ENCODE measurements at places on chromosomes 5 and 9.

GRCh38 chr9:122122903-122123632 lies 30.0 kb upstream of the TTLL11 start:
- DNase-seq = peak; percentile 67

GRCh38 chr5:12343558-12343957 lies 439.3 kb upstream of the CTNND2 start:
- no peak for DNase-seq

DNA sequence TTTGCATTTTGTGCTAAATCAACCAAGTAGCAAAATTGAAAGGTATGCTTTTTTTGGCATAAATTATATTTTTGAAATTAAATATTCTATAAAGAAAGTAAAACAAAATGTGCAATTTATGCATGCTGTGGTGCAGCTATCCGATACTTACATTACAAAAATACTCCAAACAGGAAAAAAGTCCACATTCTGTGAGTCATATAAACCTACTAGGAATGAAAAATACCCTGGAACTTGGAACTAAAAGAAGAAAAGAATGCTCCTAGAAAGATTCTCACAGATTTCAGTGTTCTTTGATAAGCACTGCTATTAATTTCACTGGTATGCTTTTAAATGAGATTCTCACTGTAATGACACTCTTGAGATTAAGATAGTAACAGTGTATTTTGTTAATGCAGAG lies 92.6 kb downstream of the OSMR start:
- no peak for DNase-seq

DNA sequence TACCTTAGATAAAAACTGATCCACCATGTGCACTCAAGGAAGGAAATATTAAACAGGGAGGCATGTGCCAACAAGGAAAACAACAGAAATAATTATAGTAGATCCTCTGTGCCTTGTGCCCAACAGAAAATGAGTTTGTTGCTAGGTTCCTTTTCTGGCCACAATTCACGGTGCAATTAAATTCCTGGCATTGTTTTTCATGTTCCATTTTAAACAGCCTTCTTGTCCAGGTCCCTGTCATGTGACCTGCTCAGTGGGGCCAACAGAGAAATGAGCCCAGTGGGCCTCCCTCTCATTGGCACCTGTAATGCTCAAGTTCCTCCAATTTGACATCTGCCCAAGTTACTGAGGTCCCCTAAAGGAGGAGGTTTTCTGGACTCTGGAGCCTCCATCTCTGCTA lies 56.5 kb downstream of the SPOCK1 start:
- DNase-seq = no peak

DNA sequence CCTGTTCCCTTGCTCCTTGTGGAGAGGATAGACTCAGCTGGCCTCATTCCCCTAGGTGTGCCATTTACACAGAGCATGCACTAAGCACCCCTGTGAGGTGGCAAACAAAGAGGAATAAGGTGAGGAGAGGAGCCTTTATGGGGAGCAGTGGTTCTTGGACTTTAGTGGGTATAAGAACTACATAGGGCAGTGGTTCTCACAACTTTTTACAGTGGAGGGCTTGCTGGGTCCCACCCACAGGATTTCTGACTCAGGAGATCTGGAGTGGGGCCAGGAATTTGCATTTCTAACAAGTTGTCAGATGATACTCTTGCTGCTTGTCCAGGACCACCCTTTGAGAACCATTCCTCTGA lies 42.0 kb downstream of the CSF1R start:
- DNase-seq = no peak

GRCh38 chr5:87411973-87412629 lies 629 bp downstream of the CCNH start:
- peak; percentile 17 for DNase-seq

GRCh38 chr9:132006677-132007370 lies 72.8 kb downstream of the MED27 start:
- DNase-seq = no peak

DNA sequence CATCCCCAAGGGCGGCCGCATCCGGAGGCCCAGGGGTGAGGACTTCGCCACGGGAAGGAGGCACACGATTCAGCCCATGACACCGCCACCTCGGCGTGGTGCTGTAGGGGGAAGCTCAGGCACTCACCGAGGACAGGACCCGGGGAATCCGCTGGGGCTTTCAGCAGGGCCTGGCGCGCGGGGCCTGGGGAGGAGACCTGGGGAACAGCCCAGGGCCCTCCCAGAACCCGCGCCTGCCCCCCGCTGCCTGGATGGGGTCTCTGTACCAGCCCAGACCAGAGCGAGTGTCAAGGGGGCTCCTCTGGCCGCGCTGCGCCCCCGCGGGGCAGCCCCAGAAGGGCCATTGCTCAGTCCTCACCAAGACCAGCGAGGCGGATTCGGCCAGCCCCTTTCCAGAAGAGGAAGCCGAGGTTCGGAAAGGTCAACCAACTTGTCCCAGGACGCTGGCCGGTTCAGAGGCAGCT lies 12.8 kb downstream of the COL23A1 start:
- DNase-seq = no peak

DNA sequence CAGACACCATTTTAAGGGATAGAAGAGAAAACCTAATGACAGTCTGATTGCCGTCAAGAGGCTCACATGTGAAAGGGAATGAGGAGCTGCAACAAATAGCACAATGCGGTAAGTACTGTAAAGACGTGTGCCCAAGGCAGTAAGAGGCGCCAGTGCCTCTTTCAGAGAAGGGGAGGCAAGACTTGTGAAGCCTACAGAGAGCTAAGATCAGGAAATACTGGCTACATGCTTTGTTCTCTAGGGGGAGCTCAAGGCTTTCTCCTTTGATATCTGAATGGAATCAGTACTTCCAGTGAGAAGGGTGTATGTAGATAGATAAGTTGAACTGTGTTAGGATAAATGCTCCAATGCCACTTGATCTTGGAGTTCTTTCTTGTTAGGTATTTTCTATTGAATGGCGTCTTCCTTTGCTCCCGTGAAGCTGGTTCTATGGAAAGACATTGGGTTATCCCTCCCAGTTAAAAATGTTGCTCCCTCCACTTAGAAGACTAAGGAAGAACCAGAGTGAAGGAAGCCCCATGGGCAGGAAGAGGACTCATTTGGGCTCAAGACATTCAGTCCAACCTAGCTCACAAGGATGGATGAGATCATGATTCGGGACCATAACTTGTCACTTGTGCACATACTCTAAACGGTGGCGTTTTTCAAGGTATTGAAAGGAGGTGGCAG lies 23.5 kb upstream of the ALDOB start:
- DNase-seq = no peak

GRCh38 chr9:136947955-136948510 lies 3.0 kb downstream of the C8G start:
- DNase-seq = no peak

- DNase-seq = no peak
These were observed 31.7 kb downstream of the GPR21 start for GRCh38 chr9:123065196-123065595.

GRCh38 chr9:12774861-12775678 lies at the start of gene LURAP1L:
TSS of gene LURAP1L (plus strand) at chr9:12775020. CDS start at chr9:12775716, 696 bp downstream.
- no peak for DNase-seq

- DNase-seq = no peak
These were observed 6.4 kb downstream of the OR2V2 start for GRCh38 chr5:181153814-181154213.

- no peak for DNase-seq
These were observed 1.9 kb downstream of the SPARC start for GRCh38 chr5:151684690-151685361.

DNA sequence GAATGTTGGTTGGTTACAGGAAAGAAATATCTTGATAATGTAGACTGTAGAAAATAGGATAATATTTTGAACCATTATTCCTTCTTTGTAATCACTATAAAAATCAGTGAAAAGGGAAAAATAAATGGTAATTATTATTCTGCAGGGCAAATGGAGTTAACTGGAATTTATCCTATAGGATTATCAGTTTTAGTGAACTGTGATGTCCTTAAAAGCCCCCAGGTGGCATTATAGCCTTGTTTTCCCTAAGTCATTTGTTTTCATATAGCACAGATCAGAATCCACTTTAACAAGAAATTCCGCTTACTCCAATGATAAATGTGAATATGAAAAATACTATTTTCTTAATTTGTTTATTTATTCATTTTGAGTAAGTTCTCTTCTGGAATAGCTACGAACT lies 26.2 kb upstream of the WDR41 start:
- DNase-seq = no peak

DNA sequence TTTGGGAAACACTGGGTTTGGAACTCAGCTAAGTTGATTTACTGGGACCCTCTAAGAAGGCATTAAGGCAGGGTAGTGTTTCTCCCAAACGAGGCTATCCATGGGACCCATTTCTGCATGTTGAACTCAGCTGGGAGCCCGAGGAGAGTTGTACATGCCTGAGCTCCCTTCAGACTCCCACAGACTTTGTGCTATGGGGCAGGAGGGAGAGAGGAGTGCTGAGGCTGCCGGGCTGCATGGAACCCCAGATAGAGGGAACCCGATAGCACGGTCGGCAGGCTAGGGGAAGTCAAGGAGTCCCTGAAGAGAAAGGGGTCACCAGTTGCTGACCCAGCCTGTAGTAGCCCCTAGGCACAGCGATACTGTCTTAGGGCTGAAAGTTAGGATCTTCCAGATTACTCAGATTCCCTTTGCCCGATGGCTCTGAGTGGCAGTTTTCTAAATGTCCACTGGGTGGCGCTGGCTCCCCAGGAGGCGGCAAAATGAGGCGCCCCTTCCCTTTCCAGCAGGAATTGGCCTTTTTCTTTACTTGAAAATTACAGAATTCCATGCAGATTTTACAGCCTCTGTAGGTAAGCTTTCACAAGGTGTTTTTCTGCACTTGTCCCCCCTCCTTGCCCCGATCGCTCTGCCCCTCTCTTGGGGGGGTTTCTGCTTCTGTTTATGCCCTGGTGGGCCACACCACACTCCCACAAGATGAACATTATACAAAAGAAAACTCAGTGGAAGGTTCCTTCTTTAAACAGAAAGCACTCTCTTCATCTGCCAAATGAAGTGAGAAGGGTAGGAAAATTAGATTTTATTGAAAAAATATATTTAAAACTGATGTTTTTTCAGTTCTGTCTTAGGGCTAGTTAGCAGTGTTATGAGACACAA lies 17.8 kb downstream of the NANS start:
- peak; percentile 48 for DNase-seq

GRCh38 chr5:61993295-61993927 lies 312.6 kb upstream of the KIF2A start:
- no peak for DNase-seq

DNA sequence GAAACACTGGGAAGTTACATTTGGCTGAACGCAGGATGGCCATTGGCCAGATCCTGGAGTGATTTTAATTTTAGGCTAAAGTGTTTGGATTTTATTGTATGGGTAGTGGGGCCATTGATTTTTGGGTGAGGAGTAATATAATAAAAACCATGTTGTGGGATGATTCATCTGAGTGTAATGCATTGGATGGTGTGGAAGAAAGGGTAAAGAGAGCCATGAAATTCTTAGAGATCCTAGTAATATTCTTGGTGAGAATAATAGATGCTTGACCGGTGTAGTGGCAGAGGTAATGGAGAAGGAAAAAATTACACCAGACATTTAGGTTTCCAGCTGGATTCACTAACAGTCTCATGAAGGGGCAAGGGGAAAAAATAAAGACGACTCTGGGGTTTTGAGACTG lies 158.1 kb downstream of the NPR3 start:
- DNase-seq = no peak

DNA sequence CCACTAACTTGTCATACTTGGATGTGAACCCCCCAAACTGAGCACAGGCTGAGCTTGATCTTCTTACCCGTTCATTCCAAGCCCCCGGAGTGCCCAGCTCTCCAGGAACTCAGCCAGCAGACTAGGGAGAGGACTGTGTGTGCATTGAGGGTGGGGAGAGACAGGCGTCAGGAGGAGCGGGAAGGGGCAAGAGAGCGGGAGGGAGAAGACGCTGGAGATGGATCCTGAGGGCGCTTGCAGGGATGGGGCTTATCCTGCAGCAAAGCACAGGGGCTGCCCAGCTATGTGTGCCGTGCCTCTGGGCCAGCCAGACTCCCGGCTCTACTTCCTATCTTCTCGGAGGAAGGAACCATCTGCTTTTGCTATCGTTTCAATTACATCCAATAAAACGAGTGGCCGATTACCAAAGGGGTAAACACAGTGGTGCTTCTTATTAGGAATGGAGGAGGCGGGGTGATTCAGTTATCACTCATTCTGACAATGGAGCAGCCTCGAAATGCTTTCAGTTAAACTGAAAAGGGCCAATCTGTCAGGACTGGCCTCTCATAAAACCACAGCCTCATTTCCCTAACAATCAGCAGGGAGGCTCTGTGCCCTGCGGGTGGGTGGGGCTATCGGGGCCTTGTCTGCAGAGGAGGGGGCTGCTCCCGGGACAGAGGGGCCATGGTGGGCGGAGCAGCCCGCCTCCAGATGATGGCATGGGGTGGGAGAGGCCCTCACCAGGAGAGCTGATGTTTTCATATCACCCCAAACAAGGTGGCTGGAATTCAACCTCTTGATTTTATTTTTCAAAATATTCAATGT lies 168.2 kb downstream of the DAB2IP start:
- no peak for DNase-seq

DNA sequence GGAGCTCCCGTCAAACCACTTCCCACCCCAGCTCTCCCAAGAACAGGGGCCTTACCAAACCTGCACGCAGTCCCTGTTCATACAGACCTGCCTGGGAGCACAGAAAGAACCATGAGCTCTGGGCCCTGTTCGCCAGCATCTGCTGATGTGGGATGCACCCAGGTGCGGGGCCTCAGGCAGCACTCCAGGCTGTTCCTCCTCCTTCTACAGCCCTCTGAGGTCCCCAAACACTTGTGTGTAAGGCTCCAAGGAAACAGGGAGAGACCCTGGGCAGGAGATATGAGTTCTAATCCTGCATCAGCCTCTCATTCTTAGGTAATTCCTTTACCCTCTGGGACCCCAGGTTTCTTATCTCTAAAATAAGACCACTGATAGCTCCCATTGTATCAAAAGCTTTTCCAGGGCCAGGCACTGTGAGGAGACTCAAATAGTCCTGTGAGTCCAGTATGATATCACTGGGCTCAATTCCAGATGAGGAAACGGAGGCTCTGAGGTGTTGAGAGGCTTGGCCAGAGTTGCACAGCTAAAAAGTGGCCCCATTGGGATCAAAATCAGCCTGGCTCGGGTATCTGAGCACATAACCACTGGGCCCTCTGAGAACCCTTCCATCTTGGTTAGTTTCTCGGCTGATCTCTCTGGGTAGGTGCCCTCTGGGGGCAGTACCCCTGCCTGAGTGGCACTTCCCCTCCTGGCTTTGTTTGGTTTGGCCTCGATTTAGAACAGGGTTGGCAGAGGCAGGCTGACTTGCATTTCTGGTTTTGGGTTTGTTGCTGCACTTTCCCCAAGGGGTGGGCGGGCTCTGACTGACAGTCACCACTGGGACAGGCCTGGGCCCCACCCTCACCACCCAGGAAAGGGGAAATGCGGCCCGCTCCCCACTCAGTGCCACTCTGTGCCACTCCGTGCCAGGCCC lies 116.8 kb downstream of the RGS3 start:
- no peak for DNase-seq
